ENCODE measurements at places on chromosomes 7 and 10.

- no peak overlapping the region for H3K27ac ChIP-seq
- H3K4me3 ChIP-seq, result no peak overlapping the region
- H3K36me3 ChIP-seq, result no peaks in the 10 kb centered on the region
- H3K4me1 ChIP-seq, result peaks cover 3% of the 10 kb centered on the region
Measured at GRCh38 chr10:24214762-24215161, 5.8 kb downstream of the KIAA1217 start.

DNA sequence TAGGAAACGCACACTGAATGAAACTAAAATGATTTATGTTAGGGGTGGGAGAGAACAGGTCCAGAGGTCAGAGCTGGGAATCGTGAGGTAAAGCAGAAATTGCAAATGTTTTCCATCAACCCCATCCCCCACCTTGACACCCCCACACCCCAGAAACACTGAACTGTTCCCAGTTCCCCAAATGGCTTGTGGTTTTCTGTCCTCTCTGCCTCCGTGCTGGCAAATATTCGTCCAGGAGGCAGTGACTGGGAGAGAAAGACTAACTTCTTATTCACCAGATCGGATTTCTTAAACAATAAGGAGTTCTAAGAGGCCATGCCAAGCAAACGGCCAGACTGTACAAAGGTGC lies 730 bp upstream of the RASSF4 start:
- H3K27ac ChIP-seq, result peak overlapping the region; percentile 80
- no peaks in the 10 kb centered on the region for H3K27me3 ChIP-seq
- peaks cover 47% of the 10 kb centered on the region for H3K4me1 ChIP-seq
- H3K4me3 ChIP-seq, result peak overlapping the region; percentile 85
- H3K36me3 ChIP-seq, result peaks cover 17% of the 10 kb centered on the region

DNA sequence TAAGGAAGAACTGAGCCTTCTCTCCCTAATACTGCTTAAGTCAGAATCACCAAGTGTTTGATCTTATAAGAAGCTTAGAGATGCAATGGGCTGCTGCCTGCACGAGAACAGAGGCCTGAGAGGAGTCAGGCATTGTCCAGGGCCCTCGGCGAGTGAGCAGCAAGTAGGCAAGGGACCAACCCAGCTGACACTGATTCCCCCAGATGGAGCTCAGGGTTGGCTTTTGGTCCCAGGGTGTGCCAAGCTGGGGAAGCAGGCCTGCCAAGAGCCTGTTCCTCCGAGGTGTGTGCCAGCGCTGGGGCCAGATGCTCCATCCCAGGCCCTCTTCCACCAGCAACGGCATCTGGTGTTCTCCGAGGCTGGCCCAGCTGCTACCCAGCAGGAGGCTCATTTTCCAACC lies 222.0 kb upstream of the ZMIZ1 start:
- DNase-seq, result no peak
- no peak overlapping the region for H3K27ac ChIP-seq
- H3K36me3 ChIP-seq, result no peaks in the 10 kb centered on the region
- no peaks in the 10 kb centered on the region for H3K4me1 ChIP-seq
- no peak overlapping the region for H3K4me3 ChIP-seq

GRCh38 chr10:47350671-47351640 lies 2.8 kb downstream of the RBP3 start:
- no peaks in the 10 kb centered on the region for H3K27me3 ChIP-seq
- no peak overlapping the region for H3K4me3 ChIP-seq
- no peak overlapping the region for H3K27ac ChIP-seq
- DNase-seq, result no peak

GRCh38 chr7:134890246-134891240 lies 95.8 kb upstream of the AGBL3 start:
- H3K36me3 ChIP-seq, result no peaks in the 10 kb centered on the region
- no peak overlapping the region for H3K4me3 ChIP-seq
- H3K4me1 ChIP-seq, result peaks cover 3% of the 10 kb centered on the region
- H3K27me3 ChIP-seq, result peaks cover 21% of the 10 kb centered on the region
- no peak for DNase-seq
- H3K27ac ChIP-seq, result no peak overlapping the region

- H3K27me3 ChIP-seq, result peaks cover 2% of the 10 kb centered on the region
- H3K27ac ChIP-seq, result peak overlapping the region; percentile 93
- DNase-seq, result no peak
- H3K4me1 ChIP-seq, result peaks cover 18% of the 10 kb centered on the region
- H3K36me3 ChIP-seq, result peaks cover 7% of the 10 kb centered on the region
Measured at GRCh38 chr10:124802313-124802675, 675 bp downstream of the ABRAXAS2 start.

GRCh38 chr7:36217211-36217960 lies 64.3 kb downstream of the EEPD1 start:
- no peaks in the 10 kb centered on the region for H3K27me3 ChIP-seq
- no peaks in the 10 kb centered on the region for H3K36me3 ChIP-seq
- DNase-seq, result no peak
- H3K4me1 ChIP-seq, result peaks cover 2% of the 10 kb centered on the region
- H3K4me3 ChIP-seq, result no peak overlapping the region
- no peak overlapping the region for H3K27ac ChIP-seq

- no peaks in the 10 kb centered on the region for H3K4me1 ChIP-seq
- no peak overlapping the region for H3K4me3 ChIP-seq
- peaks cover 7% of the 10 kb centered on the region for H3K27me3 ChIP-seq
- H3K27ac ChIP-seq, result no peak overlapping the region
- no peak for DNase-seq
Measured at GRCh38 chr7:91233212-91233611, 31.0 kb upstream of the FZD1 start.

GRCh38 chr10:93876381-93876780 lies 17.4 kb upstream of the SLC35G1 start:
- DNase-seq, result no peak
- H3K4me1 ChIP-seq, result no peaks in the 10 kb centered on the region
- no peak overlapping the region for H3K4me3 ChIP-seq
- H3K27me3 ChIP-seq, result peaks cover 42% of the 10 kb centered on the region
- H3K27ac ChIP-seq, result no peak overlapping the region

GRCh38 chr10:46092524-46093081 lies 46.5 kb upstream of the MSMB start:
- DNase-seq, result no peak
- H3K4me1 ChIP-seq, result peaks cover 21% of the 10 kb centered on the region
- H3K27ac ChIP-seq, result no peak overlapping the region
- H3K4me3 ChIP-seq, result no peak overlapping the region
- H3K27me3 ChIP-seq, result no peaks in the 10 kb centered on the region
- H3K36me3 ChIP-seq, result no peaks in the 10 kb centered on the region

DNA sequence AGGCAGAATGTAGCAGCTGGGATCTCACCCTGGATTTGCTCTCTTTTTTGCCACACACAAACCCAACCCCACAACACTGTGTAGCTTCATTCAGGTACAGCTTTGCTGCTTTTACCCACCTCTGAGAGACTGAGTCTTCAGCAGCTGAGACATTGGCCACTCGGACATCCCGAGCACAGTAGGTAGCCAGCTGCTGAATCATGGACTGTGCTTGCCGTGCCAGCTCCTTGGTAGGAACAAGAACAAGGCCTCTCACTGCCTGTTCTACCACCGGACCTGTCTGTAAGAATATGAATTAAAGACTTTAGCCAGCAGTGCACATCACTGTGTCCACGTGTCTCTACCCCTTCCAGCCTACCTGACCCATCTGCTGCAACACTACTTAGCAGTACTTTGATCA lies 937 bp downstream of the DDX56 start:
- H3K27me3 ChIP-seq, result no peaks in the 10 kb centered on the region
- peak overlapping the region; percentile 94 for H3K4me3 ChIP-seq
- DNase-seq, result no peak

GRCh38 chr7:69685293-69685631 lies 87.0 kb downstream of the AUTS2 start:
- H3K27me3 ChIP-seq, result no peaks in the 10 kb centered on the region
- H3K27ac ChIP-seq, result no peak overlapping the region
- H3K4me1 ChIP-seq, result peaks cover 10% of the 10 kb centered on the region

DNA sequence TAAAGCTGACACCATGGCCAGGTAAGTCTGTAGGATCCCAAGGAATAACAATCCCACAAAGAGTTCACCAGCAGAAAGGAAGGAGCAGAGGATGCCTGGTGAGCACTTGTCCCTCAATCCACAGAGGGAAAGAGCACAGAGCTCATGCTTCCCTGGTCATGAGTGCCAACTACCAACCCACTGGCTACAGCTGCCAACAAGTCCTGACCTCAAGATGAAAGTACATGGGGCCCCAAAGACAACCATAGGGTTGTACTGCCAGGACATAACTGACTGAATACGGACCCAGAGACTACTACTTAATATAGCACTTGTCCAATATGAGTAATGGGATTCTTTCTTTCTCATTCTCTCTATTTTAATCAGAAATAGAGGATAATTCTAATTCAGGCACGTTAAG lies 83.3 kb downstream of the JCAD start:
- no peak for DNase-seq
- H3K27ac ChIP-seq, result no peak overlapping the region
- no peaks in the 10 kb centered on the region for H3K4me1 ChIP-seq
- peaks cover 9% of the 10 kb centered on the region for H3K27me3 ChIP-seq

DNA sequence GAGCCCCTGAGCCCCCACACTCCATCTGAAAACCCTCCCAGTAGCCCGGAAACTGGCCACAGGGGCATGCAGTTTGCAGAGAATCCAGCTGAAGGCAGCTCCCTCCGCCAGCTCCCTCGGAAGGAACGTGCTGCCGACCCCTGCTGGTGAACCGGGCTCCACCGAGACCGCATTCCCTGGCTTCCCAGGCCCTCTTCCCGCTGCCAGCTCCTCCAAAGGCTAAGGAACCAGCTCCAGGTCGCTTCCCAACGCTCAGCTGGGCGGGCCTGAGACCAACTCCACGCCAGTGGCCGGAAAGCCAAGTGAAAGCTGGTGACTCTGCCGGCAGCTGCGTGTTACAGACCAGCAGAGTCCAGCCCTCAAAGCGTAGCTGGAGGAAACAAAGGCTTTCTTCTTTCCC lies 35.8 kb downstream of the GPER1 start:
- DNase-seq, result no peak
- no peak overlapping the region for H3K4me3 ChIP-seq
- no peak overlapping the region for H3K27ac ChIP-seq
- no peaks in the 10 kb centered on the region for H3K27me3 ChIP-seq
- H3K4me1 ChIP-seq, result peaks cover 7% of the 10 kb centered on the region

GRCh38 chr7:115728518-115728917 lies 302.0 kb downstream of the TFEC start:
- no peaks in the 10 kb centered on the region for H3K36me3 ChIP-seq
- no peak for DNase-seq
- H3K4me3 ChIP-seq, result no peak overlapping the region

DNA sequence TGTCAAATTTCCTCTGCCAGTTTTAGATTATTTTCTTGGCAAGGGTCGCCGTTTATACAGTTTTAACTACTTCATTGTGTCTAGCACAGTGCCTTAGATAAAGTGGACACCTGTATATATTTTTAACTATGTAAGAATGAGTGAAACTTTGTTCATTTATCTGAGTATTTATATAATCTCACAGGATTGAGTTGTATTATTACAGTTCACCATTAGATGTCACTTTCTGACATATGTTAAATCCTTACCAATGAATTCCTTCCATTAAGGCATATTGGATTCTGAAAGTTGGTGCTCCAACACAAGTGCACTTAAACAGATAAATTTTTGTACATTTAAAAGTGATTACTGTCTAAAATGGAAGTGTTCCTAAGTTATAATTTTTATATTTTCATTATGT lies 43.0 kb downstream of the ZMYND11 start:
- H3K27ac ChIP-seq, result no peak overlapping the region
- H3K27me3 ChIP-seq, result no peaks in the 10 kb centered on the region

DNA sequence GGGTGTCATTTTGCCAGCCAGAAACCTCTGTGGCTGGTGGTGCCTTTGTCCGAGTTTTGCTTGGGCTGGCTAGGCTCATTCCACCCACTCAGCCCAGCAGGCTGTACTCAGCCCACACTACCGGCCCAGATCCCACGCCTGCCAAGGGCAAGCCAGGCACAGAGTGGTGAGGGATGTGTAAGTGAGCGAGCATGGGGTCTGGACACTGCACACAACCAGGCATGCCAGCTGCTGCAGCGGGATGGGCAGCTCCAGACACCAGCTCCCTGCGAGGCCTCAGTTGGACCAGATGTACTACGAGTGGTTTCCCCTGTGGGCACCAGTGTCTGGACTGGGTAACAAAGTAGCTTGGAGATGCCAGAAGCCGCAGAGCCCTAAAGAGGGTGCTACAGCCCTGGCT lies 134.2 kb upstream of the C7orf33 start:
- H3K36me3 ChIP-seq, result no peaks in the 10 kb centered on the region
- no peak for DNase-seq
- H3K4me3 ChIP-seq, result no peak overlapping the region
- no peaks in the 10 kb centered on the region for H3K4me1 ChIP-seq

DNA sequence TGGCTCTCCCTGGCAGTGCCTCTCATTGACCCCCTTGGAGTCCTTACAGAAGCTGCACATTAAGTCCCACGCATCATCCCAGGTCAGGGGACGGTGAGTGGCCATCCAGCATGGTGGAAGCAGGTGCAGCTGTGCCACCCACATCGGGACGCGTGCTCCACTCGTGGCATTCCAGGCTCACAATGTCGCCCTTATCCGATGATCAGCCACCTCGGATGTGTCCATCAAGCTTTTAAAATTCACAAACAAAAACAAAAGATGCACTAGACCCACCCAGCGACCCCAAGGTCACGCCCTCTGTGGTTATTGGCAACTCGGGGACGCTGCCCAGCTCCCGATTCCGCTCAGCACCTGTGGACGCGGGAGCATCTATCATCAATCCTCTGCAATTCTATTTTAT lies 530.9 kb downstream of the PTPRN2 start:
- H3K36me3 ChIP-seq, result no peaks in the 10 kb centered on the region
- no peaks in the 10 kb centered on the region for H3K4me1 ChIP-seq
- DNase-seq, result no peak
- no peaks in the 10 kb centered on the region for H3K27me3 ChIP-seq

DNA sequence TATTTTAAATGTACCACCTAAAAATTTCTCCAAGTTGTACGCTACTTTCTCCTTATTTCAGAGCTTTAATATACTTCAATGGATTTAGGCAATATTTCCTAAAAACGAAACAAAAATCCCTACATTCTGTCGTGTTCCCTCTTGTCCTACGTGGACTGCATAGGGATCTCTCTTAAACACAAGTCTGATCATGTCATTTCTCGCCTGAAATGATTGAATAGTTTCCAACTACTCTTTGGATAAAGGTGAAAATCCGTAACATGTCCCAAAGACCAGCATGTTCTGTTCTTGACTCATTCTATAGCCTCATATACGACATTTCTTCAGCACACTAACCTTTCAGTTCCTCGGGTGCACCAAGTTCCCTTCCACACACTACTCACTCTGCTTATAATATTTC lies 17.7 kb upstream of the TPK1 start:
- H3K4me1 ChIP-seq, result no peaks in the 10 kb centered on the region
- peaks cover 15% of the 10 kb centered on the region for H3K27me3 ChIP-seq
- DNase-seq, result no peak
- H3K4me3 ChIP-seq, result no peak overlapping the region
